ENCODE measurements at places on chromosomes 3 and 15. TPM values are rescaled to one million over a fixed set of nuclear protein-coding genes. Genes with fewer than 3 reads are reported as not detected.

Gene AGBL1
- total RNA-seq, result not detected

Gene PGBD4
- total RNA-seq, result 1.9 TPM

Gene TEX9
- total RNA-seq, result 0.63 TPM

Gene CCK
- not detected for total RNA-seq

Gene NR1I2
- under 0.01 TPM for total RNA-seq

Gene SLC24A1
- 1.8 TPM for total RNA-seq

Gene SH2D7
- not detected for total RNA-seq

Gene TAGLN3
- total RNA-seq, result not detected

Gene PLOD2
- total RNA-seq, result 69.6 TPM

Gene PYDC2
- not detected for total RNA-seq

Gene COL6A5
- not detected for total RNA-seq

Gene MANF
- total RNA-seq, result 167 TPM

Gene IL17RC
- 11.7 TPM for total RNA-seq

Gene A4GNT
- total RNA-seq, result not detected

Gene PRKCD
- 2.8 TPM for total RNA-seq

Gene ASB14
- not detected for total RNA-seq

Gene FNDC3B
- total RNA-seq, result 223 TPM

Gene RPL14
- 393 TPM for total RNA-seq

Gene MUC13
- under 0.01 TPM for total RNA-seq

Gene C3orf49
- total RNA-seq, result not detected

Gene GOLGA8S
- not detected for total RNA-seq

Gene GP9
- total RNA-seq, result not detected
